ENCODE measurements at places on chromosomes 5 and 9.

DNA sequence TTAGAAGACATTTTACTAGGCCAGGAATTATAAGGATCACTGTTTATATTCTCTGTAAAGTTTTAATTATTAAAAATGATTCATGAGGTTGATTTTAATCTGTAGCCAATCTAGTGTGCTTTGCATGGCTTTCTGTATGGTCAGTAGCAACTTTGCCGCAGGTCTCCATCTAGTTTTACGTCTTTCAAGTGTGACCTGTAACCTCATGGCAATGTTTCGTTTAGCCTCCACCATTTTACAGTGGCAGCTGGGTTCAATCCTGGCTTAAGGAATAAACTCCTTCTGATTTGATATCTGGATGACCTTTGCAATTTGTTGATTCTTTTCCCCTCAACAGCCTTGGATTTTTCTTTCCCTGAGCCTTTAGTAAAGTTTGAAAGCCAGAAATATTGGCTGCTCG, 434.5 kb upstream of the CDH9 start:
- DNase-seq = no peak

DNA sequence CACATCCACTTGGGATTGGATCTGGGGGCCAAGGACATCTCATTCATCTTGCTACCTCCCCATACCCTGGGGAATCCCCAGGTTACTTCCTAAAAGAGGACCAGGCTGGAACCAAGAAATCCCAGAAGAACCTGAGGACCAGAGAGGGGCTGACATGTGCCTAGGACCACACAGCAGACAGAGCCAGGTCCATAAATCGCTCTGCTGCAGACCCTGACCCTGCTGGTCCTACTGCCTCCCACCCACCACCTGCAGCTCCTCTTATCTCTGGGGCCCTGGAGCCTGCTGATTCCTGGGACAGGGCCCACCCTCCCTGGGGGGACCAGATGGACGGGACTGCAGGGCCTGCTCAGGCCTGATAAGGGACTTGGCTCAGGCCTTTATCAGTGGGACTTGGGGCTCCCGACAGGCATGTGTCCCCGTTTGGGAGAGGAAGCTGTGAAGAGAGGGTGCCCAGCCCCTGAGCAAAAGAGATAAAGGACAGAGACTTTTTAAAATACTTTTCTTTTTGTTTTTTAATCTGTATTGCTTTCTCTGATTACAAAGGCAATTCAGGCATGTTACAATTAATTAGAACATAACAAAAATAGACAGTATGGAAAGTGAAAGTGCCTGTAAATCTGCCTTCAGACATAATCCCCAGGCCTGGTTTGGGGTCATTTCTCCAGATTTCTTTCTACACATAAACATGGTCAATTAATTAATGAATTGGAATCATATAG, 101.3 kb upstream of the LARP1 start:
- no peak for DNase-seq

GRCh38 chr9:7802666-7803065, 3.1 kb upstream of the DMAC1 start:
- peak; percentile 71 for DNase-seq

GRCh38 chr9:69173891-69174615, at the start of gene TJP2:
Gene TJP2, plus strand, starts transcription at chr9:69174277. Its CDS starts 96 bp downstream, at chr9:69174373.
- DNase-seq = peak; percentile 71

DNA sequence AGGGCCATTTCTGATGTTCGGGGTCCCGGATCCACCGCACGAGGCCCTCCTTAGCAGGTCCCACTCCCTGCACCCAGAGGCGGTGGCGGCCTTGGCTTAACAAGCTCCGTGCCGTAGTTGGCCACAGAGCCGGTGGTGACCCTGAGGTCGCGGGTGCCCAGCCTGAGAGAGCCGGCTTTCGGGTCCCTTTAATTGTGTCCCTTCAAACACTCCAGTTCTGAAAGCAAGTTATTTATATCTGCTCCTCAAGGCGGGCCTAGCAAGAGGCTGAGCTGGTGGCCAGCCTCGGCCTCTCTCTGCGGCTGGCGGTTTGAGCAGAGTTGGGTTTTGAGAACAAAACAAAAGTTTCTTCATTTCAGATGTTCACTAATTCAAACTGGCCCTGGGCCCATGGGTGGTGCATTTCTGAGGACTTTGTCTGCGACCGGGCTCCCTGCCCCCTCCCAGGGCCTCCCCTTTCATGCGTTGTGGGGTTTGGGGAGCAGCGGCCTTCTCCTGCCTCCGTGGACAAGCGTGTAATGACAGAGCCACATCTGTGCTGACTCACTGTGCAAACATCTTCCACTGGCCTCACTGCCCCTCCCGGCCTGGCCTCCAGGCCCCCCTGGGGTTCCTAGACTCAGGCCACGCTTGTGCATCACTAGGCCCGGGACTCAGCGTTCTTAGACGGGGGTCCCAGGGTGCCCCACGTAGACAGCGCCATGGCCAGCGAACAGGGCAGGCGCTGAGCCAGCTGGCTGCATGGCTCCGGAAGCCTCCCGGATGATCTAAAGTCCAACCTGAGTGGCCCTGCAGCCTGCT, 49.4 kb upstream of the COL5A1 start:
- peak; percentile 94 for DNase-seq

DNA sequence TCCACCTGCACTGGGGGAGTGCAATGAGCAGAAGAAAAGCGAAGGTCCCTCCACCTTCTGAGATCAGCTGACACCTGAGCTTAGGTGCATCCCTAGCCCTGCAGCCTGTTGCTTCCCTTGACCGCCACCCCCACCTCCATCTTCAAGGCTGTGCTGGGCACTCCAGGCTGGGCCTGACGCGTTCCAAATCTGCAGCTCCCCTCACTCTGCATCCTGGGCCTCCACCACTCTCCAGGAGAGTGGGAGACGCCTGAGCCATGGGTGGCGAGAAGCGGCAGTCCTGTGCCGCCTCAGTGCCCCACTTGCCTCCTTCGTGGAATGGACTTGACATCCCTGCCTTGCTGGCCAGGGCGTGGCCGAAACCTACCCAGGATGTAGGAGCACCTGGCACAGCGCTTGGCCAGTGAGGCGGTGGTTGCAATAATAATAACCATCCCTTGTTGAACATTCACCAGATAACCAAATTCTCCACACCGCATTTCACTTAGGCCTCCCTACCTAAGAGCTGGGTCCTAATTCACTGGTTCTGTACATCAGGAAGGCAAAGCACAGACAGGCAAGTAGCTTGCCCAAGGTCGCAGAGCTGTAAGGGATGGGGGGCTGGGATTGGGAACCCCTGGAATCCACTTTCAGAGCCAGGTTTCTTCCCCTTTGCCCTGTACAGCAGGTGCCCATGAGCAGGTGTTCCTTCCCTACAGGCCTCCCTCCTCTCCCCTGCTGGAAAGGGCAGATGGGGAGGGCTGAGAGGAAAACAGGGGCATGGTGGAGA, 11.7 kb downstream of the B4GALT7 start:
- DNase-seq = no peak

GRCh38 chr9:17402309-17402708, 176.6 kb upstream of the SH3GL2 start:
- DNase-seq = peak; percentile 47

DNA sequence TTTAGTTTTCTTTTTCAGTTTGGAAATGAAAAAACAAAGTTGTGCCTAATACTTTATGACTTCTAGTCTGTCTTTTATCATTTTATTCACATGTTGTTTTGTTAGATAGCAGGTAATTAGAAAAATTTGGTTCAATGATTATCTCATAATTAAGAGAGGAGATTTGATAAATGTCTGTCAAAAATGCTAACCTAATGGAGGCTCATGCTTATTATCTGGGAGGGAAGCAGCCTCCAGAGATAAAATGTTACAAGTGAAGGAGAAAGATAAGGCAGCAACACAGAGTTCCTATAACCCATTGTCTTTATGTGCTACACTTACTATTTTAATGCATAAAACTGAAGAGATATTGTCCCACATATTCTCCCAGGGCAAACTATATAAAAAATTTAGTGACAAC, 53.5 kb downstream of the SLC27A6 start:
- no peak for DNase-seq

DNA sequence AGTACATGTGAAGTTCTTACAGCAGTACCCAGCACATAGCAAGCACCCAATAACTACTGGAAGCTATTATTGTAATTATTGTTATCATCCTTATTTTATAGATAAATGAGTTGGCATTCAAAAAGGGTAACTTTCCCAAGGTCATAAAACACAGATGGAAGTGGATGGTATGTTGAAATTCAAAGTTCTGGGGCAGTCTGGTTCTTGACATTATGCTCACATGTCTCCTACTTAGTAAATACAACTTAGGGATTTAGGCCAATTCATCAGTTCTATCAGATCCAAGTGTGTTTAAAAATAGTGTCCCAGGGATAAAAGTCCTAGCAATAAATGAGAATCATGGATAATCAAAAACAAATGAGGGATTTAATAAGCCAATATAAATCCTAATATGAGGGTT, 265.2 kb downstream of the ADAMTSL1 start:
- no peak for DNase-seq

DNA sequence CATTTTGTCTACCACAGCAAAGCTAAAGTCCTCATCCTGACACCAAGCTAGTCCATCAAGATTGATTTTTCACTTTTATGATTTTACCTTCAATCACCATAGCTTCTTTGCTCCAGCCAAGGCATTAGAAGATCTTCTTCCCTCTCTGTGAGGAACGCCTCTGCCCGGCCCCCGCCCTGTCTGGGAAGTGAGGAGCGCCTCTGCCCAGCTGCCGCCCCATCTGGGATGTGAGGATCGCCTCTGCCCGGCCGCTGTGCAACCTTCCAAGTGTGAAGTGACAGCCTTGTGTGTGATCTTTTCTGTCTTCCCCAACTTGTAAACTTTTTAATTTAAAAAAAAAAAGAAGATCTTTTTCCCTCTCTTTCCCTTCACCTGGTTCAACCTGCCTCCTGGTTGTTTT, 210.5 kb upstream of the NREP start:
- no peak for DNase-seq

GRCh38 chr9:6827439-6828145, 69.8 kb downstream of the KDM4C start:
- peak; percentile 61 for DNase-seq

DNA sequence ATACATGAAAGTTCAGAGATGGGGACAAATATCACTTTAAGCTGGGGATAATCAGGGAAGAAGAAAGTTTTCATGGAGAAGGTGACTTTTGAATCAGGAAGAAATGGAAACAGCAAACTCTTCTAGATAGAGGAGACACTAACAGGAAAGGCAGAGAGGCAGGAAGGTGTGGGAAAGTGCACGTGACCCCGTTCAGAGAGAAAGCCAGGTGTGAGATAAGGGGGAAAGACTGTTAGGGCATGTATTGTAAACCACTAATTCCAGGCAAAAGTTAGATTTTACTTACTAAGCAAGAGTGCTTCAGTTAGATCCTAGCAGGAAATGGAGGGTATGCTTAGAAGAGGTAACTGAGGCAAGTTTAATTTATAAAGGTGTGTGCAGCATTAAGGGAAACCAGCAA, 58.5 kb downstream of the PDCD1LG2 start:
- DNase-seq = no peak

All from fibroblast of mammary gland (primary cell).